Liver (tissue), 10 donors: ENCODE measurements at places on chromosomes 5 and 9. TPM values are rescaled to one million over a fixed set of nuclear protein-coding genes. Genes with fewer than 3 reads are reported as not detected.

FOXD4L5 gene
- polyA plus RNA-seq, result not detected

GRCh38 chr9:86353655-86354010 is 577 bp downstream of the TUT7 start:
- no peak for DNase-seq

DNA sequence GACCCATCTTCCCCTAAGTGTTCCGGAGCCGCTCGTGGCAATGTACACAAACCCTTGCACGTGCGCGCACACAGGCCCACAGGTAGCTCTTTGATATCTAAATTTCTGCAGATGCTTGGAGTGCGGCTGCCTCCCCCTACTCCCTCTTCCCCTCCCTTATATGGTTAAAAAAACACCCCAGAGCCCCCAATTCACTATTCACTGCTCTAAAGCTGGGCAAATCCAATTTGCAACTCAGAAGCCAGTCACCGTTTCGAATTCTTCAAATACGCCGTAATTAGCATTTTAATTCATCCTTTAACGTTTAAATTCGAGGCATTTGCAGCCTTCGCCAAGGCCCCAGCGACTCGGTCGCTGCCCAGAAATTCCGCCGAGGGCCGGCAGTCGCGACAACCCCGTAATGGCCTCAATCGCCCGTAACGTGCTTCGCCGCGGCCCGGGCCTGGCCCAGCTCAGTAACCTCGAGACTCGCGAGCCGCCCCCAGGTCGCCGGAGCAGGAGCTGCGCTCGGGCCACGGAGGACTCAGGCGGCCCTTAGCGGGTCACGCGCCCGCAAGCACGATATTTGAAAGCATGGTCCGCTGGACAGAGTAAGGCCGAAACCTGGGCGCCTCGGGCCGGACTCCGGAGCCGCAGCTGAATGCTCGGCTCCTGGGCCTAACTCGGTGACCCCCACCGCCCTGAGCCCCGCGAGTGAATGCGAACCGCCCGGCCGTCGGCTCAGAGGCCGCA is 1.3 kb downstream of the IRX2 start:
- no peak for DNase-seq

DNA sequence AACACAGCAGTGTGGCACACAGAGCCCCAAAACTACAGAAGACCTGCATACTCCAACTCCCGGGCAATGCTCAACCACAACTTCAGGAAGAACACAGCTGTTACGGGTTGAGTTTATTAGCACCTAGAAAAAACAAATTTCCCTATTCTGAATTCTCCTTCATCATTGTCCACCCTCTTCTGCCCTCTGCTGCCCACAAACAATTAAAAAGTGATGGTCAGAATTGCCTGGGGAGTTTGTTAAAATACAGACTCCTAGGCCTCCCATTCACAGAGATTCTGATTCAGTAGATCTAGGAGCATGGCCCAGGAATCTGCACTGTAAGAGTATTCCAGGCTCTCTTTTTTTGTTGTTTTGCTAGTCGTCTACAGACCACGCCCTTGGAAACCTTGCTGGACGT is 310.6 kb downstream of the NDUFS4 start:
- DNase-seq, result no peak

DNA sequence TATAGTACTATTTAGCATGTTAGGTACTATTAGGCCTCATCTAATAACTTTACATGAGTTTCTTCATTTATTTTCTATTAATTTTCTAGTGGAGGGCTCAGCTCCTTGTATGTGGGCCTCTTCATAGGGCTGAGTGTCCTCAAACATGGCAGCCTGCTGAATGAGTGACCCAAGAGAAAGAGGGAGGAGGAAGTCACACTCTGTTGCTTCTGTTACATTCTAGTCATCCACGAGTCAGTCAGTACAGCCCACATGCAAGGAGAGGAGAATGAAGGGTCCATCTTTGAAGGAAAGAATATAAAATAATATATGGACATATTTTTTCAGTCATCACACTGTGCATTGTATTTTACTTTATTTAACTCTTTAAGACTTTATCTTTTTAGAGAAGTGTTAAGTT is 66.6 kb upstream of the NR3C1 start:
- DNase-seq, result no peak

TMC1 gene
- not detected for polyA plus RNA-seq

DNA sequence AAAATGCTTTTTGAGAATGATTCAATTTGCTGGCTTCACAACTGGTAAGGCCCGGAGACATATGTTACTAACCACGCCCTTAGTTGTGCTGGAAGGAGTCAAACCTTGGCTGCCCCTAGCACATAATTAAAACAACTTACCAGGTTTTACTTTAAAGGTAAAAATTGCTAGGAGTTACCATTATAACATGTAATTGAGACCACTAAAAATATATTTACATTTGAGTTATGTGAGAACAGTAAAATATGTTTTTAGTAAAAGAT is 435.6 kb upstream of the CDH9 start:
- no peak for DNase-seq

DNA sequence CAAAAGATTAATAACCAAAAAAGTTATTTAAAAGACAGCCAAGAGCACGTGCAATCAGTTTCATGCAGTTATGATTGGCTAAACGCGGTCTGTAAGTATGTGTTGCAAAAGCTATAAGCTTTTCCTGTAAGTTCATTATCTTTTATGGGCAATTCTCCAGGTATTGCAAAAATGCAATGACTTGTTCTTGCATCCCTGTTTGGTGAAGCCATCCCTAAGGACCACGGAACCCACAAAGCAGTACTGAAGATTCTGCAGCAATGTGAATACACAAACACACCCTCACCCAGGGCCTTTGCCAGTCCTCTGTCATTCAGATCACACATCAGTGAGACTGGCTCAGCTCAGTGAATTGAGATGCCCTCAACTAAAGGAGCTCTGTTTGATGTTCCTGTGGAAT is 11.4 kb downstream of the GCNT4 start:
- no peak for DNase-seq

SPOCK1 gene
- 0.07 TPM for polyA plus RNA-seq

DNA sequence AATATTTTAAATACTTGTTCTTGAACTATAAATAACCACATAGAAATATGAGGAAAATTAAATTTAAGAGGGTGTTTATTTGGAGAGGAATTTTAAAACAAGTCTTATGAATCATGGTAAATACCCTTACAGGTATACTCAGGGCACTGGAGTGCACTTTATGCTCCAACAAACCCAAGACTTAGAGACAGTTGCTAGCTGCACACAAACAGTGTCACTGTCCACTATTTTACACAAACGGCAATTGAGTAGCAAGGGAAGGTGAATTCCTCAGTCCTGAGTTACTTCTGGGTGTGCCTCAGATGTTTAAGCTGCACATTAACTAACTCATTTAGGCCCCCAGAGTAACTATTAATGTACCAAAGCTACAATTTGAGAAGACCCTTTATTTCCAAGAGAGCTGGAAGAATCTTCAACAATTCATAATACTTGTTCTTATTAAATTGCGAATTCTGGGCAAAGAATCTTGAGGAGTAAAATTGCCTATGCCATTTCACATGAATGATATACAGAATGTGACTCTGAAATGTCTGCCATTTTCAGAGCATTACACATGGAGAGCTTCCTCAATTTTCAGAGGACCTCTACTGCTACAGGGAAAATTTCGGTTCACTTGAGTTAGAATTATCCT is 371.2 kb downstream of the PDE4D start:
- no peak for DNase-seq

PANK3 gene
- 16.5 TPM for polyA plus RNA-seq

NTNG2 gene
- polyA plus RNA-seq, result 0.12 TPM

- DNase-seq, result no peak
Observed at GRCh38 chr5:98776066-98776705, 2.7 kb downstream of the RGMB start.

BTNL3 gene
- 0.08 TPM for polyA plus RNA-seq

WDR38 gene
- polyA plus RNA-seq, result not detected

DNA sequence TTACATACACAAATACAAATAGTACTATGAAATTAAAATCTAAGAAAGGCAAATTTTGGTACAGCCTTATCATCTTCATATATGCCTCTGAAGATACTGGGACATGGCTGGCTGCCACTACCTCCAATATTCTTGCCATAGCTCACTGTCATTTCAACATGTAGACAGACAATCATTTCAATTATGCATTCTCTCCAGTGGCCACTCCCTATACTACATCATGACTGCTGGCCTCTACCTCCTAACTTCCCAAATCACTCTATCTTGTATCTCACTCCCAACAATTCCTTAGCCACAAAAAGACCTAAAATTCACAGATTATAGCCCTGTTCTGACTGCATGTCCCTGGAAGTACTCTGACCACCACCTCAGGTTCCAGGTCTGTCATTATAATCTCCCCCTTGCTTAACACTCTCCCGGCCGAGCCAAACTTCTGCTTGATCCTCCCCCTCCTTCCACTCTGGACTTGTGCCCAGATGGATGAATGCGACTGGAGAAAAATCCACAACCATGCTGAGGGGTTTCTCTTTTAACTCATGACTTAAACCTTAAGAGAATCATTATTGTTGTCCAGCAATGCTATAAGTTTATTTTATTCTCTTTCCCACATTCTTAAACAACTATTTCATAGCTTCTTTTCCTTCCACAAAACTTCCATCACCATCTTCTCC is 225.3 kb upstream of the TLE4 start:
- no peak for DNase-seq

THBS4 gene
- 0.21 TPM for polyA plus RNA-seq
